ENCODE measurements at places on chromosomes 1 and 21.

DNA sequence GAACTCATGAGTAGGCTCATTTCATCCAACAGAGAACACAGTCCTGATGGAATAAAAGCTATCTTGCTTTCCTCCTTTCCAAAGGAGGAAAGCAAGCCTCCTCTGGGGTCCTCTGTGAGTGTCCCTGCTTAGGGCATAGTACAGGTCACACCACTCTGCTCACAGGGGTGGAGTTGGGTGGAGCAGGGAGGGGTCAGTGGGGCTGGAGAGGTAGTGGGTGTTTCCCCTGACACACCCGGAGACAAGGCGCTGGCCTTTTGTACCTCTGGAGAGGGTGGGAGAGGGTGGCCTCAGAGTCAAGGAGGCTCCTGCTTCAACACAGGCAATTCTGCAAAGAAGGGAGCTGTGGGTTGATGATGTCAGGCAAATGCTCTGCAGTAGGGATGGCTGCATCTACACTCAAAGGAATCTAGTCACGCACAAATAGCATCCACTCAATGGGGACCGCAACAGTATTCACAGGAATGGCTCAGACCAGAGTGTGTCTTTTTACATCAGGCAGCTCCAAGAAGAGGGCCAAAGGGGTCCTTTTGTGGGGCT lies 58.6 kb upstream of the PLXNA2 start:
- DNase-seq: no peak

DNA sequence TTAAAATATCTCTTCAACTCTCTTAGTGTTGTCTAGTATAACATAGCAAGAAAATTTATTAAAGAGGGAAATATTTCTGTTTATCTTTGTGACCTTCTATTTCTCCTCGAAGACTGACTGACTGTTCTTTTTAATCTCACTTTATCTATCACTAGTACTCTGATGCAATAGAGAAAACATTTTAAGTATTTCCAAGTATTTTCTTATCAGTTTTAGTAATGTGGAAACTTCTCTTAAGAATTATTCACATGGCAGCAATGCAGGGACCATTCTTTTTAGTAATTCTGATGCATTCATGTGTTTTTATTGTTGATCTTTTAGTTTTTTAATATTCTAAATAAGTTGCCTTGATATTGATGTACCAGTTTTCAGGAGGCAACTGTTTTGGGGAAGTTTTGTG lies 115.7 kb downstream of the NEK7 start:
- DNase-seq: no peak

DNA sequence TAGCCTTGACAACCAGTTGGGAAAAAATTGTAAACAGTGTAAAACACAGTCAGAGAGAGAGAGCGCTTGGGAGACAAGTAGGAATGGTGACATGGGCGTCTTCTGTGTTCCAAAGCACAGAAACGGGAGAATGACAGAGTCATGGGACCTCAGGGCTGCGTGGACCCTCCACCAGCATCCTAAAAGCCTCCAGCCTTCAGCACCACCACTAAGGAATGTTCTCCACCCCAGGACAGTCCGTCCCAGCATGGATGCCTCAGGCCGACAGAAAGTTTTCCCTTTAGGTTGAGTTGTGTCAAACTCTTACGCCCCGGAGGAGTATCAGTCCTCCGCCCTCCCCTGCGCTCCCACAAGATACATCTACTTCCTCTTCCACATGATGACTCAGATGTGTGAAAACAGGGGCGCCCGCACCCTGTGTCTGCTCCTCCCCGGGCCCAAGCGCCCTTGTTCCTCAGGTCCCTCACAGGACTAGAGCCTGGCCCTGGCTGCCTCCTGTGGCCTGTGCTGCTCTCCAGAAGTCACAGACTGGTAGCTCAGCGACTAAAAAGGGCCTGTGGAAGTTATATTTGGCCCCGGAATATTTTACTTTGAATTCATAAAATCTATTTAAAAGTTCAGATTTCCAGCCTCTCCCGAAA lies 63.9 kb upstream of the EFHD2 start:
- peak; percentile 36 for DNase-seq

DNA sequence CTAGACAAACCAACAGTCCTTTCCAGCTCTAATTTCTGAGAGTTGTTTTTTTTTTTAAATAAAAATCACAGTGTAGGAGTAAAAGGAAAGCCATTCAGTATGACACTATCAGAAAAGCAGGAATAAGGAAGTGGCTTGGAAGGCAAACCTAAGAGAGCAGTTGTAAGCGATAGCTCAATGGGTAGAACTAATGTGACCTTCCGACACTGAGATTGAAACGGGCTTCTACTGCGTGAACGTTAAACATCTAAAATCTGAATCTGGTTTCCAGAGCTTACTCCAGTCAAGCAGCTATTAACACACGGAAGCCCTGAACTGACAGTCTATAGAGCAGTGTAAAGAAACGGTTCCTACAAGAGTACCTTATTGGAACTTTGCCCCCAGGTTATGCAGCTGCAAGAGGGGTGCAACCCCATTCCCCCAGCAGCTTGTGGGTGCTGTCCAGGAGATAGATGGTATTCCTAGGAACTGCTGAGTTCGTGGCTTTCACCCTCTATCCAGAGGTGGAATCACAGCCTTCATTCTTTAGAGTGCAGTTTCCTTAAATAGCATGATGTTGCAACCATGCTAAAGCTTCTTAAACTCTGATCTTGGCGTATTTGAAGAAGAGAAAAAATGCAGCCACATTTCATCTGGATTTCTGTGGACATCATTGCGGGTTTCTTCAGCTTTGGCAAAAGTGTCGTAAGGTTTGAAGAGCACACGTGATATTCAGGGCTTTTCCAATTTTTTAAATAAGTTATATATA lies 3.3 kb upstream of the IRF2BP2 start:
- DNase-seq: no peak

DNA sequence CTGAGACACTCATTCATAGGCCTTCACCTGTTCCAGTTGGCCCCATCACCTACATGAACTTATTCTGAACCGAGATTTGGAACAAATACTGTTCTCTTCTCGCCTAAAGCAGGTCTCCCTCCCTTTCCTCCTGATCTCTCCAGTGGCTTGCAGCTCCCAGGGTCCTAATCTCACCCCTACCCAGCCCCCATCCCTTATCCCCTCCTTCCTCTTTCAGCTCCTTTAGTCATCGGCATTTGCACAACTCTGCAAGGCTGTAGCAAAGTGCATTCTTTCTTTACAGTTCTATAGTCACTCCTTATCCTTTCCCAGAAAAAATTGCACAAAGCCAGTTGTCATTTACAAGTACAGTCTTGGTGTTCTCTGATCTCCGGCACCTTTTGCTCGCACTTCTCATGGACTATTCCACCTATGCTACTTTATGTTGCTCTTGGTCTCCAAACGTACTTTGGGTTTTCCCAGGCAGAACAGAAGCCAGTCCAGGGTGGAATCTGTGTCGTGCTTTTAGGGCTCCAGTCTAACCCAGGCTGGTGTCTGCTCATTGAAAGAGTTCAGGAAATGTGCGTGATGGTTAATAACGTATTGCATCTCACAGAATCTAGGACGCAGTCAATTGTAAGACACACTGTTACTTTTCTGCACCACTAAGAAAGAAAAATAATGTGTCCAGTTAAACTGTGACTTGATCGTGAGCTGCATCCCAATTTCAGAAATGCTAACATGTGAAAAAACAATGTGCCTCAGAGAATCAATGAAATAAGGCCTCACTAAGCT lies 965 bp downstream of the ABCA4 start:
- DNase-seq: no peak

DNA sequence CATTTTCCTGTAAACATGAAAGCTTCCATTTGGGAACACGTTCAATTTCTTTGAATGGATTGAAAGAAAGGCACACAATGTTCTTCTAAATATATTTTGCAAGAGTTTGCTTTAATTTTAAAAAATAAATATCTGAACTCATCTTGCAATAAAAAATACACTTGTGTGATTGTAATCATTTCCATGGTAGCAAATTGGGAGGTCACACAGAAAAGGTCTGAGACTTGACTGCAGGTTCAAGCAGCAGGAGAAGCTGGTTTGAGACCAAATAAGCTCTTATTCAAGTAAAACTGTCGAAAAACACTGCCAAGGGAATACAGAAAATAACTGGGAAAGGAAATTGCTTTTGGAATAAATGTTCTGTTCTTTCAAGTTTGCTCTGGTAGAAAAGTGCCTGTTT lies 498.9 kb downstream of the ADGRL2 start:
- no peak for DNase-seq

- DNase-seq: no peak
These were observed 117.7 kb upstream of the SGIP1 start for GRCh38 chr1:66416295-66416694.

GRCh38 chr1:25795946-25796810 lies 3.8 kb upstream of the SELENON start:
- peak; percentile 39 for DNase-seq

GRCh38 chr1:226344441-226345259 lies 35.7 kb upstream of the LIN9 start:
- no peak for DNase-seq

DNA sequence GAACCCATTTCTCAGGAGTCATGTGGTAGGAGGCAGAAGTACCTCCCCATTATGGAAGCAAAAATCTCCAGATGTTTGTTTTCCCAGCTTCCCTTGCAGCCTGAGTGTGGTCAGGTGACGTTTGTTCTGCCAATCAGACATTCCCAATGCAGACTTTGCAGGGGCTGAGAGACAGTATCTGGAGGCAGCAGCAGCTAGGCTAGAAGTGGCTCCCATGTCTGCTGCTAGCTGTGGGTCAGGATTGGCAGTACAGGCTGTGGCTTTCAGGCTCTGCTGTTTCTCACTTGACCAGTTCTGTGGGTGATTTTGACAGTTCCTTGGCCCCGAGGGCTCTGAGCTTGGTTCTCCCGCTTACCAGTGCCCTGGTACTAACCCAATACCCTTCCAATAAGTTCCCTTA lies 58.6 kb upstream of the NBPF3 start:
- DNase-seq: no peak

- DNase-seq: no peak
These were observed 8.5 kb upstream of the BACH1 start for GRCh38 chr21:29290240-29290639.

DNA sequence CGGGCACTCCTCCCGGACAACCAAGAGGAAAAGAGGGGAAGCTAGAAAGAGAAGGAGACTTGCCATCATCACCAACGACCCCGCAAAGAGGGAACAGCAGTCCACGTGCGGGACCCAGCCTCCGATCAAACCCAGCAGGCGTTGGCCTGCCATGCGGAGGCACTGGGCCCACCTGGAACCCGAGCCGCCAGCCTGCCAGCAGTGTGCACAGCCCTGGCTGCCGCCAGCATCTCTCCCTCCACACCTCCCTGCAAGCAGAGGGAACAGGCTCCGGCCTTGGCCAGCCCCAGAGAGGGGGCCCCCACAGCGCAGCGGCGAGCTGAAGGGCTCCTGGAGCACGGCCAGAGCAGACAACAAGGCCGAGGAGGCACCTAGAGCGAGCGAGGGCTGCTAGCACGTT lies 1244.7 kb upstream of the B3GALT2 start:
- DNase-seq: no peak

GRCh38 chr1:174626031-174627025 lies 178.6 kb downstream of the GPR52 start:
- DNase-seq: no peak

DNA sequence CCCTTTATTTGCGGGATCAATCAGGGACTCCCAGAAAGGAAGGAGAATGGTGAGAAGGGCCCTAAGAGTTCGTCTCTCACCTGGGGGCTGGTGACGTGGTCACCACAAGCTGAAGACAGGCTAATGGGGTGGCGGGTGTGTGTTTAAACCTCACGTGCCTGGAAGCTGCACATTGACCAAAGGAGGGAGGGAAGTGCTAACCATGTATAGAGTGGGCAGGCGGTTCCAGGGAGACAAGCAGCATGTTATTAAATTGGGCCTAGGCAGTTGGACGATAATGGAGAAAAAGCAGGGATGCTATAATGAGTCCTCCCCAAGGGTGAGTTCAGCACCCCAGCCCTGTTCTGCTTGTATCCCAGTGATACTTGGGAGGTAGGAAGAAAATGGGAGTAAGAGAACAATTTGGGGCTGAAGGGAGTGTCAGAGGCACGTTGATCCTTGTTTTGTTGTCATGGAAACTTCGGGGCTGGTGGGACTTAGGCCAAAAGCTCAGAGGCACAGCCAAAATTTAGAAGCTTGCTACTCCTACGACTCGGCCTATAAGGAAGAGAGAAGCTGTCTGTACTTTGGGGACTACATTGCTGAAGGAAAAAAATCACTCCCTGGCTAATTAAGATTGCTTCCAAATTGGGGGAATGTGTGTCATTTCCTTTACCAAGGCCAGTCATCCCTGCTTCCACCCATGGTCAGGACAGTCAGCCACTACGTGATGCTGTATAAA lies 33.2 kb upstream of the EPHA8 start:
- no peak for DNase-seq

GRCh38 chr1:5423109-5423508 lies 569.1 kb downstream of the NPHP4 start:
- DNase-seq: no peak

- no peak for DNase-seq
These were observed 51.0 kb downstream of the ADARB1 start for GRCh38 chr21:45125357-45125756.

DNA sequence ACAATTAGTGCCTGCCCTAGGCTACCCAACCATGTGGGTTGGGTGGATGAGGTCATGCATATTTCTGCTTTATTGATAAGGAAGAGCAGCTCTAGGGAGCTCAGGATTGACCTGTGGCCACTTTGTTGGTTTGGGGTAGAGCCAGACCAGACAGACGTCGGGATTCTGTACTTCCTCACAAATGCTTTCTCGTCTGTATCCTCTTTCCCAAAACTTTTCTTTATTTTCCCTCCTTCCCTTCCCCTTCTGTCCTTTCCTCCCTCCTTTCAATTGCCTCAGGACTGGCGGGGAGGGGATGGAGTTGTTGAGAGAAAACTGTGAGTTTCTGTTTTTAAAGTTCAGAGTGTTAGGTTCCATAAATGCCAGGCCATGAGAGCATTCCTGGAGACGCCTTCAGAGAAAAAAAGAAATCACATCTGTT lies 68.0 kb downstream of the UCK2 start:
- no peak for DNase-seq

DNA sequence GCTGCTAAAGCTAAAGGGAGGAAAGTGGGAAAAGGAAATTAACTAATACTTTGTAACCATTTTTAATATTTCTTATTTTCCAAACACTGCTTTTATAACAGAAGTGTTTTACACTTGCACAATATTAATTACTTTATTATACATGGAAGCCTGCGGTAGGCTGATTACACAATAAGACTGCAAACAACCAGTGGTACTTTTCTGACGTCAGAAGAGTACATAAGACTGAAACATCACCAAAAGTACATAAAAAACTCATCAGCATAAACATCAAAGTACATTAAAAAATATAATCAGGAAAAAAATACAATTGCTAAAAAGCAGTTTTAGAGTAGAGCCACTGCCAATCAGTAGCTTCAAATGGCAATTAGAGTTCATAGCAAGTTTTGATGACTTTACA lies 4.6 kb downstream of the ZNF281 start:
- no peak for DNase-seq

- DNase-seq: no peak
These were observed 25.5 kb upstream of the ITPKB start for GRCh38 chr1:226764533-226764932.

DNA sequence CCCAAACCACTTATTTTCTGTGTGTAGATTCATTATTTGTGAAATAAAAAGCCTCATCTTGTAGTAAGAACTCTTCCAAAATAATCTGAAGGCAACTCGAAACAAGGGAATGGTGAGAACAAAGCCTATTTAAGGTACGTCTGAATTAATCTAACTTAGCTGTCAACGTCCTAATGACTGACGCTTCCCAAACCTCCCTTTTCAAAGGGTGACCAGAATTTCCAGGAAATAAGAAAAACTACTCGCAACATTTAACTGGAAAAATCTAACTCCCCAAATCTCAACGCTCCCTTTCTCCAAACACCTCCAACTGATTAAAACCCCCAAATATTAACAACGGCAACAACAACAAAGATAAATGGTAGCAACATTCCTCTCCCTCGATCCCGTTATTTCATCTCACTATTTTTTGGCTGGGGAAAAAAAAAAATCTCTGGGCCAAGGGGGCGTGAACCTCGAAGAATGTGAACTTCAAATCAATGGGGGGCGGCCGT lies 693 bp downstream of the SRSF10 start:
- DNase-seq: no peak

Measured in T-helper 22 cell (primary cell).